CD4-positive, alpha-beta T cell treated with Interleukin-12 subunit alpha and Interleukin-12 subunit beta, for 1 hour (primary cell): ENCODE measurements at places on chromosomes 3 and 15.

GRCh38 chr3:110243081-110243480 is 828.5 kb upstream of the NECTIN3 start:
- no peak for DNase-seq

- no peak for DNase-seq
These were observed 160.2 kb downstream of the FOXP1 start for GRCh38 chr3:71423151-71423906.

GRCh38 chr3:67646586-67647234 is 7.7 kb downstream of the SUCLG2 start:
- DNase-seq = no peak

DNA sequence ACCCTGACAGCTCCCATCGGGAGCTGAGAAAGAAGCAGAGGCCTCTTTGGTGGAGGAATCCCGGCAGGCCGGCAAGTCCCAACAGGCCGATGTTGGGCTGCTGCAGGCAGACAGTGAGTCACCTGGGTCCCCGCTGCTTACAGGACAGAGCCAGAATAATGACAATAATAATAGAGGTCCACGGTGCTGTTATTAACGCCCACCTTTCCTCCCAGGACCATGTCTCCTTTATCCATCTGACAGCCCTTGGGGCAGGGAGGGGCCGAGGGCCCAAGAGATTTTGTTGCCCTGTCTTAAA is 29.3 kb upstream of the MAGEF1 start:
- no peak for DNase-seq

GRCh38 chr3:119898478-119899191 is 116.7 kb downstream of the NR1I2 start:
- no peak for DNase-seq

DNA sequence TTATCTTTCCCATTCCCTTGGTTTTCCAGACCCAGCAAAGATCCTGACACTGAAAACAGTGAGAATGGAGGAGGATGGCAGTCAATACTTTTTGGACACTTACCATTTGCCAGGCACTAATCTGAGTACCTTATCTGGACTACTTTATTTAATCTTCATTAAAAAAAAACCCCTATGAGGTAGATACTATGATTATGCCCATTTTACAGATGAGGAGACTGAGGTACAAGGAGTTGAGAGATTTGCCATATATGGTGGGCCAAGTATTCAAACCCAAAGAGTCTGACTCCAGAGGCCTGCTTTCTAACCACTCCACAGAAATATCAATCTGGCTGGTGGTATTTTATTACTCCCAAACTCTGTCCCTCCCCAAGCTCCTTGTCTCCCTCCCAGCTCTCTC is 19.6 kb downstream of the HCN4 start:
- no peak for DNase-seq

- DNase-seq = peak; percentile 18
These were observed 56.6 kb upstream of the ARHGEF3 start for GRCh38 chr3:56858331-56858730.

DNA sequence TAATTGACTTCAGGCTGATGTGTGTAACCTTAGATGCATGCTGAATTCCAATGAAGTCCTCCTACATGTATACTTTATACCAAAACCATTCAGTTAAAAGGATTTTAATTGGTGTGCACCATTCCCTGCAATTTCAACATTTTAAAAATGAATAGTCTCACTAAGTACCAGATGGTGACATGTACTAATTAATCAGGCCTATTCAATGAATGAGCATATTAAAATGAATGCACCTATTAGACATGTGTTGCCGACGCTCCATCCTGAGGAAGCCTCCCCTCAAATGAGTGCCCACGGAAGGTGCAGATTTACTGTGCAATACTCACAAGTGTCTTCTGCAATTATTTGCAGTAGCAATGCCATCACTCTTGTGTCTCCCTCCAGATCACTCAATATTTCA is 124.7 kb upstream of the TSPAN3 start:
- DNase-seq = no peak

- no peak for DNase-seq
These were observed 59.5 kb upstream of the TNFSF10 start for GRCh38 chr3:172582712-172583111.

DNA sequence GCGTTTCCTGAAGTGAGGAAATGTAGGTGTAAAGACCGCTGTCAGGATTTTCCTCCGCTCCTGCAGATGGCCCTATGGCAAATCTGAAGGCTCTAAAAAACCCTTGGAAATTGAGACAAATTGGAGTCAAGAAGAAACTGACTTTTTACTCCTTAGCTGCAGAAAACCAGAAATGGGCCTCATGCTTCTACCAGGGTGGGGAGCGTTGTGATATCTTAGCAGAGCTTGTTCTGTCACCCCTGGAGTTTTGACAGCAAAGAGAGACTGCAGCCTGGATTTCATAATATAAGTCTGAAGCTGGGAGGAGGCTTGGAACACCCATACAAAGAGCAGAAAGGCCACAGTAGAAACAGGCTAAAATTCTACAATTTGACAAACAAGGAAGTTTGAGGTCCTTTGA is 283.0 kb upstream of the PLSCR5 start:
- DNase-seq = no peak

GRCh38 chr3:133124511-133124910 is 86.3 kb downstream of the TMEM108 start:
- DNase-seq = no peak
